K562 (cell line): ENCODE measurements at places on chromosomes 12 and 14. TPM values are rescaled to one million over a fixed set of nuclear protein-coding genes. Genes with fewer than 3 reads are reported as not detected.

Gene SYT10
- 1.8 TPM in 2 replicates for polyA plus RNA-seq

DNA sequence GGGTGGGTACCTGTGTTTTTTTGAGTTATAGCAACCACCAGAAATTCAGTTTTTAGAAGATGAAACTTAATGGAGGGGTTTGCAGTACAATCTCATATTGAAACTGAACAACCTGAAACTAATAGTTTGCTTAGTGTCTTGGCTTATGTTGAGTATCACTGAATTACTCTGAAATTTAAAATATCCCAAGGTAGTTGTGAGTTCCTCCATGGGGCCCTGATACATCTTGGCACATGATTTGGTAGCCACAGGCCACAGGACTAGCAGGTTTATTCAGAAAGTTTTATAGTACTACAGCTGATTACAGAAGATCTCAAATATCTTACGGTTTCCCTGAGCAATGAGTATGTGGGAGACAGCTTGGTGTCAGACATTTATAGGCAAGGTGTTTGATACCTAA lies 10.4 kb downstream of the PTGES3 start:
- no peaks in the 10 kb centered on the region for H3K27me3 ChIP-seq
- peak overlapping the region; percentile 3; the same call in 1 of the 3 replicates for H3K27ac ChIP-seq
- no peak for DNase-seq
- H3K4me3 ChIP-seq, result no peak overlapping the region
- peaks cover 21% of the 10 kb centered on the region; the same call in 2 of the 3 replicates for H3K4me1 ChIP-seq

GRCh38 chr12:85519163-85519562 lies 239.1 kb downstream of the ALX1 start:
- H3K4me3 ChIP-seq, result no peak overlapping the region
- H3K27ac ChIP-seq, result no peak overlapping the region
- H3K4me1 ChIP-seq, result no peaks in the 10 kb centered on the region
- H3K27me3 ChIP-seq, result no peaks in the 10 kb centered on the region
- H3K36me3 ChIP-seq, result no peaks in the 10 kb centered on the region

Gene SERPINA5
- polyA plus RNA-seq, result not detected in 2 replicates

DNA sequence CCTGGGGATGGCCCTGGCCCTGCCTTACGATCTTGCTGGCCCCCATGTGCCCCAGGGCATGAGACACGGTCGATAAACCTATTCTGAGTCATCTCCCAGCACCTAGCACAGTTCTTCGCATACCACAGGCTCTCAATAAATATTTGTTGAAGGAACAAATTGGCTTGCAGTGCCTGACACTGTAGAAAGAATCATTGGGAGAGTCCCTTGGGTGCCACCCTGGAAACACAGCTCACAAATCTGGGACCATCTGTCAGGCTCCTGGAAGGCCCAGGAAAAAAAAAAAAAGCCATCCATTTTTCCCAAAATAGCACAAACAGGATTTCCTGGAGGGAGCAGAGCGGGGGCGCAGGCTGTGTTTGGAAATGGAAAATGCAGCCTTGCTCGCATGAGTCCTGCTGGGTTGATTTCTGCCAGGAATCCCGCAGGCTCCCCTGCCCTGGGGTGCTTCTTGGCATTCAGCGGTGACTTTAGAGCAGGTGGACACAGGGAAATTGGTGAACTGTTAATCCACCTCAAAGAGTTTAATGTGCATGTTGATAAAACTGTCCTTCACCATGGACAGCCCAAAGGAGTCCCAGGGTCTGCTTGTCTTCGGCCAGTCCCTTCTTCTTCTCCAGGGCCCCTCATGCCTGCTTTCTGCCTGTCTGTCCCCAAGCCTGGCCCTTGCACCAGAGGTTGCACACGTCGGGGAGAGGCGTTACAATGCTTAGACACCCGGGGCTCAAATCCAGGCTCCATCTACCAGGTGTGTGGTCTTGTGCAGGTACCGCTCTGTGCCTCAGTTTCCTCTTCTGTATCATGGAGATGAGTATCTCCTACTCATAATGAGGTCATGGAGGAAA lies 106.1 kb upstream of the RFLNA start:
- DNase-seq, result no peak
- H3K27ac ChIP-seq, result no peak overlapping the region
- no peaks in the 10 kb centered on the region for H3K36me3 ChIP-seq
- no peak overlapping the region for H3K4me3 ChIP-seq
- peaks cover 36% of the 10 kb centered on the region for H3K27me3 ChIP-seq
- peaks cover 22% of the 10 kb centered on the region; the same call in 2 of the 3 replicates for H3K4me1 ChIP-seq

- peak overlapping the region; percentile 96 for H3K27ac ChIP-seq
- H3K4me1 ChIP-seq, result no peaks in the 10 kb centered on the region
- no peak for DNase-seq
- no peaks in the 10 kb centered on the region for H3K36me3 ChIP-seq
- H3K4me3 ChIP-seq, result peak overlapping the region; percentile 62; the same call in 1 of the 2 replicates
- H3K27me3 ChIP-seq, result no peaks in the 10 kb centered on the region
Measured at GRCh38 chr12:31658471-31659086, 909 bp upstream of the ETFBKMT start.

Gene PCED1B
- 6.6 and 8.6 TPM in 2 replicates for polyA plus RNA-seq

- no peak overlapping the region for H3K27ac ChIP-seq
- H3K27me3 ChIP-seq, result no peaks in the 10 kb centered on the region
- DNase-seq, result no peak
- no peaks in the 10 kb centered on the region for H3K36me3 ChIP-seq
Measured at GRCh38 chr14:31280871-31281220, 73.3 kb upstream of the HECTD1 start.

Gene WIF1
- not detected in 2 replicates for polyA plus RNA-seq

DNA sequence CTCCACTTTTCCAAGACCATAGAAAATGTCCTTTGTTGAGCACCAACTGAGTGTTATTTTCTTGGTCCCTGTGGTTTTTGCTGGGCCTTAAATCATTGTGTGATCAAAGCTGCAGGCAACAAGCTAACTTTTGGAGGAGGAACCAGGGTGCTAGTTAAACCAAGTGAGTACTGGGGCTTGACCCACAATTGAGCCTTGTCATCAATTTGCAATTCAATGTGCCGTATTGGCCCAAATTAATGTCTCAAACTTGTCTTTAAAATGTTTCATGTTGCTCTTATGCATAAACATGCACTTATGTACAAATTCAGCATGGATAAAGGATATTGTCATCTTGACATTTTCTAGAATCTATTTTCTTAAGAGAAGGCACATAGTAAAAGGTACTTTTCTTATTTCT lies 62.3 kb downstream of the DAD1 start:
- H3K27me3 ChIP-seq, result peaks cover 4% of the 10 kb centered on the region; the same call in 1 of the 2 replicates
- no peaks in the 10 kb centered on the region for H3K4me1 ChIP-seq
- no peak for DNase-seq
- H3K36me3 ChIP-seq, result no peaks in the 10 kb centered on the region
- H3K4me3 ChIP-seq, result no peak overlapping the region

Gene IL31
- not detected in 2 replicates for polyA plus RNA-seq

Gene NDRG2
- 59.3 and 67.3 TPM in 2 replicates for polyA plus RNA-seq

DNA sequence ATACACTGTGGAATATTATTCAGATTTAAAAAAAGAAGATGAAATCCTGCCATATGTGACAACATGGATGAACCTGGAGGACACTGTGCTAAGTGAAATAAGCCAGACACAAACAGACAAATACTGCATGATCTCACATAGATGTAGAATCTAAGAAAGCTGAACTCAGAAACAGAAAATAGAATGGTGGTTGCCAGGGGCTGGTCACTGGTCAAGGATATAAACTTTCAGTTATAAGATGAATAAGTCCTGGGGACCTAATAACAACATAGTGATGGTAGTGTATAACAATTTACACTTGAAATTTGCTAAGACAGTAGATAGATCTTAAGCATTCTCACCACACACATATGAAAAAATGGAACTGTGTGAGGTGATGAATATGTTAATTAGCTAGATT lies 161.3 kb upstream of the TMCC3 start:
- H3K4me3 ChIP-seq, result no peak overlapping the region
- no peak overlapping the region for H3K27ac ChIP-seq
- no peak for DNase-seq
- H3K36me3 ChIP-seq, result no peaks in the 10 kb centered on the region
- H3K27me3 ChIP-seq, result no peaks in the 10 kb centered on the region

DNA sequence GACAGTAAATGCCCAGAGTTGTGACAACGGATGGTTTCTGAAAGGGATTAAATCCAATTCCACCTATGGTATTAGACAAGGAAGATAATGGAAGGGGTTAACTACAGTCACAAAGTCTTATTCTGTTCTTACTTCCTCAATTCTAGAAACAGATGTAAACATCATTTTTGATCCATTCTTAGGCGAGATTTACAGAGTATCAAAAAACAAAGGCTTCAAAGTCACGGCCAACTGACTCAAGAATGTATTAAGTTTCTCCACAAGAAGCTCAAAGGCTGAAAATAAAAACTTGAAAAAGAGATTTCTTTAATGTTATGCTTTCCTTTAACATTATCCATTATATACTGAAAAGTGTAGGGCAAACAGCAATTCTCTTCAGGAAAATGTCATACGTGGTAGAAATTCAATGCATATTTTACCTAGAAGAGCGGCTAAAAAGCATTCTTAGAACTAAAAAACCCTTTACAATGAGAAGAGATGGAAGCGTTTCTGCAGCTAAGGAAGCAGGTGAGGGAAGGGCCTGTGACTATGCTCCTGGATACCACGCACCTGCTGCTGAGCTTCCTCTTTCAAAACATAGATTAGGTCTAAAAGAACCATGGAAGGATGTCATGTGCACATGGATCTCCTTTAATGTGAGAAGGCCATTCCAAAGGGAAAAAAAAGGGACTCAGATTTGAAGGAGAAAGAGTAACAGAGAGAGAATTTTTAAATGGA lies 185.8 kb downstream of the STXBP6 start:
- H3K27ac ChIP-seq, result no peak overlapping the region
- H3K36me3 ChIP-seq, result no peaks in the 10 kb centered on the region
- no peaks in the 10 kb centered on the region for H3K4me1 ChIP-seq
- DNase-seq, result no peak
